Uterus (tissue), 4 donors: ENCODE measurements at places on chromosomes 13 and 19. TPM values are rescaled to one million over a fixed set of nuclear protein-coding genes. Genes with fewer than 3 reads are reported as not detected.

Gene DENND1C
- total RNA-seq: not detected

Gene MICU2
- 40.6 TPM for total RNA-seq

DNA sequence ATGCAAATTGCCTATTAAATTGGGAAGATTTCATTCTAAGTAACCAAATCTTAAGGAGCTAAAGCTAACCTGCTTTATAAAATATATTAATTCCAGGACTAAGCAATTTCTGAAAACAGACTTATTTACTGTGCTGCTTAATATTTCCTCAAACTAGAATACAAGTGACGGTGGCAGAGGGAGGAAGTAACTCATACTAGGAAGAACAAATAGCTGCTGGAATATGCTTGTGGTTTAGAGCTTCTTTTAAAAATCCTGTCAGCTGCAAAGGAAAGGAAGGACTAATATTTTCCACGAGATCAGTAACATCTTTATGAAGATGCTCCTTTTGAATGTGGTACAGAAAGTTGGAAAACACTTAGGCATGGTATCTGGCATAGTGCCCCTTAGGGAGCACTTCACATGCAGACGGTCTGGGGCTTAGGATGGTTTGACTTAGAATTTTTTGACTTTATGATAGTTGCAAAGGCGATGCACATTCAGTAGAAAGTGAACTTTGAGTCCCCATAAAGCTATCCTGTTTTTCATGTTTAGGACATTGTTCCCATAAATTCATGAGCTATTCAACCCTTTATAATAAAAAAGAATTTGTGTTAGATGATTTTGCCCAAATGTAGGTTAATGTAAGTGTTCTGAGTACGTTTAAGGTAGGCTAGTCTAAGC lies 3.4 kb upstream of the HNRNPA1L2 start:
- no peaks in the 10 kb centered on the region for H3K27me3 ChIP-seq
- DNase-seq: no peak
- no peaks in the 10 kb centered on the region for H3K4me1 ChIP-seq
- no peaks in the 10 kb centered on the region for H3K36me3 ChIP-seq
- H3K27ac ChIP-seq: no peak overlapping the region

- no peak for DNase-seq
- no peaks in the 10 kb centered on the region for H3K27me3 ChIP-seq
- no peaks in the 10 kb centered on the region for H3K4me1 ChIP-seq
- H3K36me3 ChIP-seq: no peaks in the 10 kb centered on the region
- H3K4me3 ChIP-seq: no peak overlapping the region
These were observed 102.5 kb upstream of the ZNF536 start for GRCh38 chr19:30269638-30270037.

GRCh38 chr13:112179995-112180394 lies 113.0 kb downstream of the SOX1 start:
- no peaks in the 10 kb centered on the region for H3K27me3 ChIP-seq
- DNase-seq: no peak
- H3K4me3 ChIP-seq: no peak overlapping the region
- no peaks in the 10 kb centered on the region for H3K36me3 ChIP-seq
- H3K4me1 ChIP-seq: no peaks in the 10 kb centered on the region

- DNase-seq: no peak
- no peaks in the 10 kb centered on the region for H3K36me3 ChIP-seq
- H3K27me3 ChIP-seq: no peaks in the 10 kb centered on the region
- no peak overlapping the region for H3K27ac ChIP-seq
- no peaks in the 10 kb centered on the region for H3K4me1 ChIP-seq
These were observed 46.9 kb upstream of the VSTM2B start for GRCh38 chr19:29478578-29479565.

GRCh38 chr19:11208561-11209471 lies 11.5 kb upstream of the KANK2 start:
- H3K36me3 ChIP-seq: no peaks in the 10 kb centered on the region
- no peak overlapping the region for H3K4me3 ChIP-seq
